ENCODE measurements at places on chromosomes 4 and X. TPM values are rescaled to one million over a fixed set of nuclear protein-coding genes. Genes with fewer than 3 reads are reported as not detected.

ATP2B3 gene
- 15.6 TPM for total RNA-seq

ADH1C gene
- 0.55 TPM for total RNA-seq

TCEAL7 gene
- total RNA-seq = 3.7 TPM

SSX4B gene
- not detected for total RNA-seq

ZCCHC18 gene
- total RNA-seq = 0.47 TPM

IL3RA gene
- 3.9 TPM for total RNA-seq

SPANXC gene
- total RNA-seq = not detected

- DNase-seq = no peak
These were observed 248.6 kb upstream of the BOD1L1 start for GRCh38 chr4:13876131-13876530.

DNA sequence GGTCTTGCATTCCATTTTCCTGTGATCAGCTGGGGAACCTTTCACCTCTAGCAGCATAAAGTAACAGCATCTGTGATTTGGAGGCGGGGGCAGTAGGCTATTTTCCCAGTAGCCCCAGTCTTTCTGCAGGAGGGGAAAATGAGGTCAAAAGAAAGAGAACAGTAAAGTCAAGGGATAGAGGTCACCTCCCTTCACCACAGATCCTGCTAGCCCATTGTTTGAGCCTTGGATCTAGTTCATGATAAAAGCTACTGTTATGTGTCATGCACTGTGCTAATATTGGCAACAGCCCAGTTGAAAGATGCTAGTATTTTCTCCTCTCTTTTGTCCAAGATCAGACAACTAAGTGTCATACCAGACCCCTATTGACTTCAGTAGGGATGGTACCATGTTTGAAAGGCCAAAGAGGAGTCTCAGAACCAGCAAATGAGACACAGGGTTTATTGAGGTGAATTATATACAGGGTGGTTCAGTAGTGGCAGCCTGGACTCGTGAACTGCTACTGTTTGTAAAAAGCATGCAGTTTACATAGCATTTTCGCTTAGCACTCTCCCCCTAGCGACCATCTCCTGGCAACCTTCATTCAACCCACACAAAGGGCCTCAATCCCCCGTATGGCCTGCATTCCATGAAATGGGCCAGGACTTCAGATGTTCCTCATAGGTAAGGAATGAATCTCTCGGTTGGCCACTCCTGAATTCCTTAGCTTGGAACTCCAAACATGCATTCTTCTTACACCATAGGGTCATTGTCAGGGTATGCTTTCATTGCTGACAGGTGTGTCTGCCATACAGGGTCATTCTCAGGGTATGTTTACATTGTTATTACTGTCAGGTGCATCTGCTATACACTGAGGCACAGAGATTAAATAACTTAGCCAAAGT lies 170.0 kb upstream of the FRMPD4 start:
- DNase-seq = no peak

DNA sequence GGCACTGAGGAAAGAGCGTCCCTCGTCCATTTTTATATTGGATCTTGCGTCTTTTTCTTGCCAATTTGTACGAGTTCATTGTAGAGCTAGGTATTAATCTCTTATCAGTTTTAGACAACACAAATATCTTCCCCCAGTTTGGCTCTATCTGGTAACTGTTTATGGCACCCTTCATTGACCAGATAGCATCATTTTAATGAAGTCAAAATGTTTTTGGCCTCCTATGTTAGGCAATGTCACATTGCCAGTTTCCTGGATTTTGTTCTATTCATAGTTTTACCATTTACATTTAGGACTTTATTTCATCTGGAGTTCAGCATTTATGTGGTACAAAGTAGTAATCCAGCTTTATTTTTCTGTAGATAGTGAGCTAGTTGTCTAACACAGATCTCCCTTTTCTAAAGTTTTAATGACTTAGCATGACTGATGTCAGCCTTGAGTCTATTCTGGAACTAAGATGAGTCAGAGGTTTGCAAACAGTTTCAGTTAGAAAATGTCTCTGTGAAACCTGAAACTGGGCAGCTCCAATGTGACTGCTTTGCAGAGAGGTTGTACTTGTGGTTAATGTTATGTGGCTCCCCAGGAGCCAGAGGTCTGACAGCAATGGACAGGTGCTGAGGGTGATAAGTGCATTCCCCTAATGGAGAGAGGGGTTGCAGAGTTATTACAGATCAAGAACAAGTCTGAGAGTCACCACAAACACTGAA lies 5.3 kb upstream of the STBD1 start:
- peak; percentile 47 for DNase-seq

DNA sequence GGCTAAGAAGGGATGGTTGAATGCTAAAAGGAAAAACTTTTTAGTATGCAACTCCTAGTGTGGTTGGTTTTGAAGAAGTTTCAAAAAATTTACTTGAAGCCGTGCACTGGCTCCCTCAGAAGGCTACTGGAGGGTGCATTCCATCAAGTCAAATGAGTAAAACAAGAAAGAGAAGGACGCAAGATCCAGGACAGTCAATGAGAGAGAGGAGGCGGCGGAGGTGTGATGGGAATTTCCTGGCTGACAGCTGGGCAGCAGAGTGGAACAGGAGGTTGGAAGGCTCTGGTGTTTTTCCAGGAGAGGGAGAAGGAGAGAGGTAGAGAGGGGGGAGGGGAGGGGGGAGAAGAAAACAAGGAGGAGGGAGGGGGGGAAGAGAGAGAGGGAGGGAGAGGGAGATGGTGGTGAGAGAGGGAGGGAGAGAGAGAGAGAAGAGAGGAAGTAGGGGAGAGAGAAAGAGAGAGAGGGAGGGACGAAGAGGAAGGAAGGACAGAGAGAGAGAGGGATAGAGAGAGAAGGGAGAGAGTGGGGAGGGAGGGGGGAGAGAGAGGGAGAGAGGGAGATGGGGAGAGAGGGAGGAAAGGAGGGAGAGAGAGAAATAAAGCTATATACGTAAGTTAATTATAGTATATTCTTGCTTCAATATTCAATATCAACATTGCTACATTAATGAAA lies 126.4 kb downstream of the SH3KBP1 start:
- no peak for DNase-seq

GRCh38 chrX:150688911-150689451 lies 4.2 kb upstream of the MTMR1 start:
- no peak for DNase-seq

- DNase-seq = no peak
These were observed 666.1 kb upstream of the BOD1L1 start for GRCh38 chr4:14293582-14293981.

DNA sequence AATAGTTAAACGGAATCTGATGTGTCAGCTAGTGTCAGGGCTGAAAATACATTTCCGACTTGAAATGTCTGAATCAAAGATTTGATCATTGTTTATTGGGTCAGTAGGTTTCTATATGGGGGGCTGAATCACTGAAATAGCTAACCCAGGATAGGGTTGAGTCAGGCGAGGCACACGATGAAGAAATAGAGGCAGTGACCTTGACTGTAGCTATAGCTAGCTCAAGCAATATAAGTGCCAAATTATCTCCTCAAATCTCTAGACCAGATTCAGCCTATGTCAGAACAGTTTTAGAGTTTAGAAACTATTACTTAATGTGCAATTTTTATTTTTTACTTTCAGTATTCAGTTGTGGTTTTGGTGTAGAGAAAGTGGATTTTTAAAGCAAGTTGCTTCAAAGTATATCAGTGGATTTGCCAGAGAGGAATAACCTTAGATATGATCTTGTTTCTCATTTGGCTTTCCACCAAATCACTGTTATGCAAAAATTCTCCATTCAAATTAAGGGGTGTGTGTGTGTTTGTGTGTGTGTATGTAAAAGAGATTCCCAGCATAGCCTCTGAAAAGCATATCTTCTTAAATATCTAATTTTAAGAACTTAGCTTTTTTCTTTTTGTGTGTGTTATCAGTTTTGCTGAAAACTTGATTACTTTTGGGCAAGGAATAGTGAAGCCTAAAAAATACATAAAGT lies 100.3 kb upstream of the RPL34 start:
- DNase-seq = no peak

DNA sequence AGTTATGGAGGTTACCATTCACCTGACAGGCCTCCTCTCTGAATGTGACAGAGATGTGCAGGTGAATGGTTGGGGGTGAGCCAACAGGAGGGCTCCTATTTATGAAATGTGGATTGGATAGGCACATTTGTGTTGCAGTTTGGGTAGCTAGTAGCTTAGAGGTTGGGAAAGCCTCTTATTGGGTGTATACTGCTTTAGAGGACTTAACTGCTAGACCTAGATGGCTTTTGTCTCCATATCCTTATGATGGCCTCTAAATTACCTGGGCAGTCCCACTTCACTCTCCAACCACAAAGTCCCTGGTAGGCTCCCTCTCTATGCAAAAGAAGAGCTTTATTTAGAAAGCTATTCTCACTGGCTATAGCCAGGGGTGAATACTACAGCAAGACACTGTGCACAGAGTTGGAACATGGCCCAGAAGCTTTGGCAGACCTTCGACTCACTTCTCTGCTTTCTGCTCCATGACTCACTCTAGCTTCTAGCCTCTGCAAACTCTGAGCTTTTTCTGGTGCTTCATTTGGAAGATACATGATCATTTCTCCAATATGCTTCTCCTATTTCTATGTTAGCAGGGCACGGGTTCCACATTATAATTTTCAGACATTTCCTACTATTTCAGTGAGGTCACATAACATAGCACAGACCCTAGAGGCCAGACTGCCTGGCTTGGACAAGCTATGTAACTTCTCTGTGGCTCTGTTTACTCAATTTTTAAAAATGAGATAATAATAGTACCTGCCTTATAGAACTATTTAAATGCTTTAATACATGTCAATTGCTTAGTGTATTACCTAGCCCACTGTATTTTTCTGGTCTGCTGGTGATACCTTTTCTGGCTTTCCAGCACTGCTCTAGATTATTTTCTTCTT lies 6.0 kb upstream of the VGLL1 start:
- peak; percentile 88 for DNase-seq

DNA sequence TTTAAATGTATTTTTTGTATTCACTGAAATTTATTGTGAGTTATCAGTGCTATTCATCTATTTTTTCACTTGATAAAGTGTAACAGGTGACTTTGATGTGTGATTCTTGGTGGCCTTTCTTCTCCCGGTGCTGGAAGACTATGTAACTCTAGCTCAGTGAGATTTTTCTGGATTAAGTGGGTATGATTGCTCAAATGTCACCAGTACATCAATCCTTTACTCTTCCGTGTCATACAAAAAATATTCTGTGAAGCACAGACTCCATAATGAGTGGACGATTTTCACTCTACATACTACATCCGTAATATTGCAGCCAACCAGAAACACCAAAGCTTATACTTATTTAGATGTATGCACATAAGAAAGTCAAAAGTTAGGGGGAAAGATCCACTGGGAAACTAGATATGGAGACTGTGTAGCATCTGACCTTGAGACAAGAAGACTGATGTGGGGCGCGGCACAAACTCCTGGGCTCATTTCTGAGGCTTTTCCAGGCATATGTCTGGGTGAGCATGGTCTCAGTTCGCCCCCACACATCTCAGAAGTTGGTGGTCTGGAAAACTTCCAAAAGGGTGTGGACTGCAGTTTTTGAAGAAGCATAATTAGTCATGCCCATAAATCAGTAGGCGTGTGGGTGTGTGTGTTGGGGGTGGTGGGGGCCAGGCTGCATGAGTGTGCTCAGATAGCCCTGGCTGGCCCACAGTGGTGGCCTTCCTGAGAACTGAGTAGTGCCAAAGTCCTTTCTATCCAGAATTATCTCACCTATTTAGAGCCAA lies 53.9 kb upstream of the TENM3 start:
- peak; percentile 68 for DNase-seq

DNA sequence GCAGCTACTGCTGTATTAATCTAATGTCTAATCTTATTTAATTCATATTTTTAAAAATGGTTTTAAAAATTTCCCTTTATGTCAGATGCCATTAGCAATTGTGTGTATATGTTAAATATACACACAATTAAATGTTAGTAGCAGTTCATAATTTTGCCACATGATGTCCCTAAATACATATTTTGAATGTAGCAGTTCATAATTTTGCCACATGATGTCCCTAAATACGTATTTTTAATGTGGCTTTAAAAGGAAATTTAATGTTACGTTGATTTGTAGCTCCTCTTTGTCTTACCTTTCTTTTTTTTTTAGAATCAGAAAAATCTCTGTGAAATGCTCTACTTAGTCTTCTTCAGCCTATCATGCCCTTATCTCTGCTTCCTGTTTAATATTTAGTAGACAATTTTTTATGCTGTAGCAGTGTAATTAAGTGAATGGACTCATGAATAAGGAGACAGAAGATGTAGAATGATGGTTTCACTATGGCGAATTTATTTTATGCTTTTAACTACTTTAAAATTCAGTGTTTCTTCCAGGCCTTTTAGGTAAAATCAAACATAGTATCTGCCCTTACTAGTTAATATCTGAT lies 26.1 kb downstream of the RBM46 start:
- no peak for DNase-seq

DNA sequence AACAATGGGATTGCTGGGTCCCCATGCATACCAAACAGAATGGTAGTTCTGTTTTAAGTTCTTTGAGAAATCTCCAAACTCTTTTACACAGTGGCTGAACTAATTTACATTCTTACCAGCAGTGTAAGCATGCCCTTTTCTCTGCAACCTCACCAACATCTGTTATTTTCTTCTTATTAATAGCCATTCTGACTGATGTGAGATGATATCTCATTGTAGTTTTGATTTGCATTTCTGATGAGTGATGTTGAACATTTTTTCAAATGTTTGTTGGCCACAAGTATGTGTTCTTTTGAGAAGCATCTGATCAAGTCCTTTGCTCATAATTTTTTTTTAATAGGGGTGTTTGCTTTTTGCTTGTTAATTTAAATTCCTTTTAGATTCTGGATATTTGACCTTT lies 41.2 kb upstream of the ZMAT1 start:
- no peak for DNase-seq

- peak; percentile 82 for DNase-seq
These were observed 6.7 kb downstream of the MYL5 start for GRCh38 chr4:680928-681645.

DNA sequence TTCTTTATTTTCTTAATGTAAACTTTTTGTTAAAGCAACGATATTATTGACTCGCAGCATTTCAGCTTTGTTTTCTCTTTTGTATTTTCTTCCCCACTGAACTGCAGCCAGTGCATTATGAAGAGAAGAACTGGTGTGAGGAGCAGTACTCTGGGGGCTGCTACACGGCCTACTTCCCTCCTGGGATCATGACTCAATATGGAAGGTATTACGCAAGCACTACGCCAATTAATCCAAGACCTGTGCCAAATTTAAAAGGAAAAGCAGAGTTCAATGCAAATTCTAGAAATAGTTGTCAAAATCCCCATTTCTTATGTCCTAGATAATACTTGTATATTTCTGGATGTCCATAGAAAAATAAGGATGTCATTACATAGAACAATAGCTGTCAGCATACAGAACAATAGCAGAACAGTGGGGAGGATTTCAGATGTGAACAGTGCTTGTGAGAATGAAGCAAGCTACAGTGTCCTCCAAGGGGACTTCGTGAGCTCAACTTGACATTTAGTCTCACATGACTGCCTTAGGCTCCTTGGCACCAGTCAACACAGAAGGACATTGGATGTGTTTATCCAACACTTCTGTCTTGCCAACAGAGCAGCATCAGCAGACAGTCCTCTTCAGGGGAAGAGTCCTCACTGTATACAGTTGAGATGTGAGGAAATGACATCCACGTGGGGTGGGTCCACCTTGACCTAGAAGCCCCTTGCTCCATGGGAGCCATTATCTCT lies 85.9 kb downstream of the MAOA start:
- no peak for DNase-seq

Measured in adrenal gland (tissue), 19 donors.